ENCODE measurements at places on chromosomes 2 and 18.
A peak's percentile ranks its signal among the peaks of the same experiment; 100 is the strongest.

- DNase-seq: no peak
Measured at GRCh38 chr2:198161151-198161550, 356.8 kb downstream of the PLCL1 start.

DNA sequence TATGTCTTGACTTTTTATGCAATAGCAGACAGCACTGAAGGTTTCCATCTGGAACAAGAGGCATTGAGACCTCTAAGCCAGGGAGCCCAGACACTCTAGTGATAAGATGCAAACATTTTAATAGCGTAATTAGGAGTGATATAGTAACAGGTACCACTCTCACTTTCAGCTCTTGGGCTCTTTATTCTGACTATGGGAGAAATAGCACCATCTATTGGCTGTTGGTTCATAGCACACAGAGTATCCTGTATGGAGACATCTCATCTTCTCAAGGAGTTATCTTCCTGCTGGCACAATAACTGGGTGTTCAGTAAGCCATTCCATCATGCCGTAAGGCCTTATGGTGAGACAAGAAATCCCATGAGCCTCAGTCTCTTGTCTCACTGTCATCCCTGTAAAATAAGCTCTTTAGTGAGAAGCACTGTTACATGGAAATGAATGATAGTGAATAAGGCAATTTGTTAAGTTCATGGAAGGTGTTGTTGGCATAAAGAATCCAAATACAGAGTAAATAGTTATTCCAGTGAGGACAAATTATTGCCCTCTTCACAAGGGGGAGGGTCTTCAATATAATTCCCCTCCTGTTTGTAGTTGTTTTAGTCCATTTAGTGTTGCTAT lies 48.3 kb downstream of the THUMPD2 start:
- DNase-seq: no peak

DNA sequence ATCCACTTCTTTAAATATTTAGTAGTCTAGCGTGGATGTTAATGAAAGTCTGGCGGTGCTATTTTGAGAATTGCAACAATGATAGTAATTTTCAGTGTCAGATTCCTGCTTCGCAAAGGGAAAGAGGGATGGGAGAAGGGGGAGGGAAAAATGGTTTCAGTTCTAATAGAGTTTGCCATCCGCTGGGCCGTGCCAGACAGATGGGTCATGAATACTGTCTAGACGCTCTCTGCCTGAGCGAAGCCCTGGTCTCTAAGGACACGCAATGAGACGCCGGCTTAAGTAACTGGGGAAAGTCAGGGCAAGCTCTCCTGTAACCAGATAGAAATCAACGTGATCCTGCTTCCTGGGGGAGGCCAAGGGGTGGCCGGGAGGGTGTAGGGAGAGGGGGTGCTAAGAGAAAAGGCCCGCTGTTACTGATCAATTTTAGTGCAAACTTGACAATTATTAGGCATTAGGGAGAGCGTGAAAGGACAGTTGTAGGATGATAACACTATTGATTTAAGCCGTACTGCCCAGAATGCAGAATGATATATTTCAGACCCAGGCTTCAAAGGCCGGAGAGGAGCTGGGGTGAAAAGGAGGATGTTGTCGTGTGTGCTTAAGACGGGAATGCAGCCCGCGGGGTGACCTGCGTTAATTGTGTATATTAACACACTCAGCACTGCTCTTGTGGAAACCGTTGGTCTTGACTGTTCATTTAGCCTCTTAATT lies 229.2 kb downstream of the LDLRAD4 start:
- no peak for DNase-seq

- DNase-seq: no peak
Measured at GRCh38 chr18:3579701-3580100, 129.7 kb downstream of the TGIF1 start.

DNA sequence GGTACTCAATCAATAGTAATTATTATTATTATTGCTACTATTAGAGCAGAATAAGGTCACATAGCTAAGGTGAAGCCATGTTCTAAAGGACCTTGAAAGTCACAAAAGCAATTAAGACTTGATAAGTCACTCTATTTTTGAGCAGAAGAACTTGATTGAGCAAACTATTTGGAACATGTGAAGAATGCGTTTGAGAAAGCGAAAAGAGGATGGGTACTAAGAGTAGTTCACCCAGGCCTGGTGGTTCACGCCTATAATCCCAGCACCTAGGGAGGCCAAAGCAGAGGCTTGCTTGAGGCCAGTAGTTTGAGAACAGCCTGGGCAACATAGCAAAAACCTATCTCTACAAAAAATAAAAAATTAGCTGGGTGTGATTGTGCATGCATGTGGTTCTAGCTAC lies 7.2 kb upstream of the RTN4 start:
- DNase-seq: no peak

DNA sequence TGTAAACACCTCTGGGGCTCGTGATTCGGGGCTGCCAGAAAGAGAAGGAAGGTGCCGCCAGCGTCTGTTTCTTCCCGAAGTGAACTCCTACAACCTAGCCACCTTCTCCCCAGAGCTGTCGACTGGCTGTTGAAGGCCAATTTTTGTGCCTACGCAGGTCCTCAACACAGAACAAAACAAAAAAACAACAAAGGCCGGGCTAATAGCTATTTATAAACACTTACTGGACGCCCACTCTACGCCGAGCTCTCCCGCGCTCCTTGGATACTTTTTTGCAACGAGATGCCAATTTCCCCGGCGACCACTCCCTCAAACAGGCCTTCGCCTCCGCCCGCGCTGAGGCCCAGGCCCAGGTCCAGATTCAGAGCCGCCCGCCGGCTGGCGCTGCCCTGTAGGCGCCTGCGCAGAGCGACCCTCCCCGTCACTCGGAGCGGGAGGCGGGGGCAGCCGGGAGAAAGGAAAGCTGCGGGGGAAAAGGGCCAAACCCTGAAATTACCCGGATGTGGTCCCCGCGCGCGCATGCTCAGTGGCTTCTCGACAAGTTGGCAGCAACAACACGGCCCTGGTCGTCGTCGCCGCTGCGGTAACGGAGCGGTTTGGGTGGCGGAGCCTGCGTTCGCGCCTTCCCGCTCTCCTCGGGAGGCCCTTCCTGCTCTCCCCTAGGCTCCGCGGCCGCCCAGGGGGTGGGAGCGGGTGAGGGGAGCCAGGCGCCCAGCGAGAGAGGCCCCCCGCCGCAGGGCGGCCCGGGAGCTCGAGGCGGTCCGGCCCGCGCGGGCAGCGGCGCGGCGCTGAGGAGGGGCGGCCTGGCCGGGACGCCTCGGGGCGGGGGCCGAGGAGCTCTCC lies at the start of gene SMAD4:
Gene SMAD4 (plus strand): TSS at position 520 of the 843 bp plus-strand sequence. CDS start 16,834 bp downstream, outside the sequence.
- DNase-seq: peak; percentile 98

- DNase-seq: no peak
Measured at GRCh38 chr2:43511199-43511598, 84.6 kb downstream of the THADA start.

- DNase-seq: peak; percentile 14
Measured at GRCh38 chr2:74414881-74415761, 6.3 kb downstream of the C2orf81 start.

DNA sequence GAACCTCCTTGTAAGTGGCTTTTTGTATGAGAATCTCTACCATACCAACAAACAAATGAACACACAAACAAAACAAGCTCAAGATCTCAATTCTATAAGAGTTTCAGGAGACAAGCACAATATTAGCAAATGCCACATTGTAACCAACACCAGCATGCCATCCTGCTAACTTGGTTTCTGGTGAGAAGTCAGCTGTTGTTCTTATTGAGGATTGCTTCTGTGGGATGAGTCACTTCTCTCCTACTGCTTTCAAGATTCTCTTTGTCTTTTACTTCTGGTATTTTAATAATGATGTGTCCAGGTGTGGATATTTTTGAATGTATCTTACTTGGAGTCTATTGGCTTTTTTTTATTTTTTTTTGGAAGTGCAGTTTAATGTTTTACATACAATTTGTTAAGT lies 131.7 kb downstream of the BCL2L11 start:
- no peak for DNase-seq

DNA sequence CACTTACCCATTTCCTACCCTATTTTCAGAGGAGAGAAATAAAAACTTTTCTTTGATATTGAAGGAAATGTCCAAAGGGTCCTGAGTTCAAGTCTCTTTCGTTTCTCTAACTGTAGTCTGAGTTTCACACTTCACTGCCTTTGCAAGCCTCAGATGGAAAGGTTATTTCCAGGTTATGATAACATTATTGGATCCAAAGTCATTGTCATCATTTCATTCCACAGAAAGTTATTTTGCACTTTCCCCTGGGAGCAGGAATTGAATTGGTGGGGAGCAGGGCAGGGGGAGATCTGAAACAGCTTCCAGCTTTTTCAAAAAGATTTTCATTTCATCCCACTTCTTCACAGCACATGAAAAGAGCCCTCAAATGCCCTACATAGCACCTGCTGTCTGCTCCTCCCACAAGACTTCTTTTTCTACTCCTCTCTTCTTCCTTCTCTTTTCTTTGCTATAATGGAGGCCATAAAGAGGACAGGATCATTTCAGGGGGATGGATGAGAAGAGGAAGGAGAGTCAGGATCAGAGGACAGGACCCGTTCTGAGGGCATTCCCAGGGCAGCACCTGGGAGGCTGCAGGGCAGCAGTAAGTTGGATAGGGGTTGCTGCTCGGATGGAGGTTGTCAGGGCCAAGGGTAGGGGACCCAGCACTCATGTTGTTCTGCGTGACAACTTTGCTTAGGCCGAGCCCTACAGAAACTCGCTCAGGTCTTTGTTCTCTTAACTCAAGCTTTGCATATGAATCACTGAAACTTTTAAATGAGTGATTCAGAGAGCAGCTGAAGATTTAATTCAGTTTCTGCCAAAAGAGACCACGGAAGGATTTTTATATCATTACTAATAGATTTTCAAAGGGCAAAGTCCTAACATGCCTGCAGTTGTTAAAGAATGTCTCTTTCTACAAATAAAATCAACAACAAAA lies 11.4 kb upstream of the GALNT5 start:
- DNase-seq: no peak

DNA sequence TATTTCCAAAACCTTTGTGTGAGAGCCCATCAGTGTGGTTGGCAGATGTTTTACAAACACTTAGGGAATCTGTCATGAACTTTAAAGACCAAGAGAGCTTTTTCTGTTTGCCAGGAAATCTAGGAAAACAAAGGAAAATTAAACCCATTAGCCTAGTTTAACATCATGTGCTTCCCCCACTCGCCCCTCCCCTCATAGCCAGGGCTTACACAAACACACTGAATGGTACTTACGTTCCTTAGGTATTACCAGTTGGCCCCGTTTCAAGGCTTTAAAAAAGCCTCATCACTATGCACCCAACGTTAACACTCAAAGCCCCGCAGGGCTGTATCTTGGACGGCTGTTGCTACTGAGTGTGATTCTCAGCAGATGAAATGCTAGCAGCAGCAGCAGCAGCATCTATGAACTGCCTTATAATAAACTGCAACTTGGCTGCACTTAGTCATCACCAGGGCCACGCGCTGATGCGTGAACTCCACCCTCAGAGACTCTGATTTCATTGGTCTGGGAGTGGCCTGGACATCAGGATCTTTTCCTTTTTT lies 20.1 kb upstream of the TTC39C start:
- DNase-seq: no peak

GRCh38 chr18:55443776-55444175 lies 144.2 kb downstream of the TCF4 start:
- DNase-seq: no peak

- no peak for DNase-seq
Measured at GRCh38 chr2:9263428-9263827, 56.8 kb downstream of the ASAP2 start.

GRCh38 chr18:39057423-39058064 lies 1491.9 kb upstream of the CELF4 start:
- no peak for DNase-seq

GRCh38 chr2:136381722-136382633 lies 264.0 kb upstream of the CXCR4 start:
- peak; percentile 5 for DNase-seq

- DNase-seq: no peak
Measured at GRCh38 chr18:40708726-40709125, 1246.3 kb upstream of the PIK3C3 start.

All from effector CD8-positive, alpha-beta T cell (primary cell).